Naive B cell (primary cell): ENCODE measurements at places on chromosomes 12 and 14. TPM values are rescaled to one million over a fixed set of nuclear protein-coding genes. Genes with fewer than 3 reads are reported as not detected.
A peak's percentile ranks its signal among the peaks of the same experiment; 100 is the strongest.

Gene RHOJ
- not detected for polyA plus RNA-seq

Gene SPIC
- not detected for polyA plus RNA-seq

Gene XRCC3
- polyA plus RNA-seq, result 4.8 TPM

DNA sequence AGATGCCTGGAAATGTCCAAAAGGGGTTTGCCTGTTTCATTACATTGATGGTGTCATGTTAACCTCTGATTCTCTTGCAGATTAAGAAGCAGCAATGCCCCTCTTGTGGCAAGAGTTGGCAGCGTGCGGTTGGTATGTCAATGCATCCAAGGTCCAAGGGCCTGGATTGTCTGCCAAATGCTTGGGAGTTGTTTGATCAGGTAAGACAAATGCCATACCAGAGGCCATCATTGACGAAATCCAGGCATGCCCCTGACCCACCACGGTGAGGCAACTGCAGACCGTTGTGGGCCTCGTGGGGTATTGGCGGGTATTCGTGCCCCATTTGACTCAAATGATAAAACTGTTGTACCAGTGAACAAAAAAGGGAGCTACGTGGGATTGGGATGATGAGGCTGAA is 11.4 kb upstream of the RNASE12 start:
- no peak overlapping the region for H3K4me3 ChIP-seq
- no peaks in the 10 kb centered on the region for H3K4me1 ChIP-seq
- H3K27me3 ChIP-seq, result no peaks in the 10 kb centered on the region
- DNase-seq, result no peak
- H3K36me3 ChIP-seq, result no peaks in the 10 kb centered on the region

DNA sequence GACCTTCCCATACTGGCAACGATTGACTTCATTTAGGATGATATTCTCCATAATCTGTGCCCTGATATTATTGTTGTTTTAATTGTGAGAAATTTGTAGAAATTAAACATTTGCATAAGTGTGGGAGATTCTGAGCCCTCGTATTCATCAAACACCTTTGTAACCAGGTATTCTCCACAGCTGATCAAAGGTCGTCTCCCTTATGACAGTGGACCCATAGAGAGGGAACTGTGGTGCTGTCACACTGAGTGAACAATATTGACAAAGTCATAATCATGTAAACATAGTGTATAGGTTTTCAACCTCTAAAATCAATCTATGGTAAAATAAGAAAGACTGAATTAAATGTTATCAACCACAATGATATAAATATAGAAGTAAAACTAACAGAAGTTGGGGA is 14.9 kb upstream of the PLEKHG3 start:
- DNase-seq, result no peak
- H3K27me3 ChIP-seq, result no peaks in the 10 kb centered on the region
- no peak overlapping the region for H3K27ac ChIP-seq
- no peaks in the 10 kb centered on the region for H3K4me1 ChIP-seq

DNA sequence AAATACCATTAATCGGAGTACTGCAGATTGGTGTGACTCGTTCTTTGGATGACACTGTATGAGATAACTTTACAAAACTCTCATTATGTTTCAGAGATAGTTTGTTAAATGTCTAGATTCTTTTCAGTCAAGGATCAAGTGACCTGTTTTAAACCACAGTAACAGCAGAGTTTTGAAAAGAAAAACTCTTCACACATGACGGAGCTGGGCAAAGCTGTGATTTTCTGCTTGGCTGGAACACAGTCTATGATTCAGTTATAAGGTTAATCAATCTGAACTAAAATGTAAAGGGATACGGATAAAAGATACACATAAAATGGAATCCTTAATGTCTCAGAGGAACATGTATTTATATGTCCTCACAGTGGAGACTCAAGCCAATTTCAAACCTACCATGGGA is 573.2 kb downstream of the PRKD1 start:
- H3K4me1 ChIP-seq, result no peaks in the 10 kb centered on the region
- H3K27ac ChIP-seq, result no peak overlapping the region
- no peak for DNase-seq
- H3K27me3 ChIP-seq, result no peaks in the 10 kb centered on the region

DNA sequence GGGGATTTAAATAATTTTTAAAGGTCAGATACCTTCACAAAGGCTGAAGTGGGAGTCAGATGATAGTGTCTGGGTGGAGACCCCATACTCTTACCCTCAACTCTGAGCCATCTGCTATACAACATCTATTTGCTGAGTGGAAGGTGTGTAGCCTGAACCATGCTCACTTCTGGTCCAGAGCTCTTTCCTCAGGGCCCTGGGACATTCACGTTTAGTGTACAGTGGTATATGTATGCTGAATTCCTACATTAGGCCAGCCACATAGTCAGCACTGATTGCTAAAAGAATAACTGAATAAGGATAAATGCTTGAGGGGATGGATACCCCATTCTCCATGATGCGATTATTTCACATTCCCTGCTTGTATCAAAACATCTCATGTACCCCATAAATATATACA is 107.3 kb downstream of the KIF26A start:
- no peaks in the 10 kb centered on the region for H3K36me3 ChIP-seq
- H3K4me1 ChIP-seq, result no peaks in the 10 kb centered on the region
- no peak overlapping the region for H3K4me3 ChIP-seq
- DNase-seq, result no peak

DNA sequence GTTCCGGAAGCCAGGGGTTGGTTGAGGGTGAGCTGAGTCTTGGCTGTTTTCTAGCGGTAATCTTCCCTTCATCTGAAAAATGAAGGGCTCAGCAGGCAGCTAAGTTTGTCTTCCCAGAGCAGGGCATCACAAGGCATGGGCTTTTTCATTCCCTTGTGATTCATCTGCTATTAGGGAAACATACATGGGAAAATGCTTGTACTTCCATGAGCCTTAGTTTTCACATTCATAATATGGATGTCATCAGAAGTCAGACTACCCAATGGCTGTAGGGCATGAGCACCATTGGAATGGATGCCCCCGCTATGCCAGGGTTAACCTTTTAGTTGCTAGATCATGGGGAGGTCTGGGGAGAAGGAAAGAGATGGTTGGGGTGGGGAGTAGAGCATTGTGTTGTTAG is 18.7 kb downstream of the HELB start:
- H3K36me3 ChIP-seq, result peaks cover 18% of the 10 kb centered on the region
- no peak overlapping the region for H3K27ac ChIP-seq
- H3K4me3 ChIP-seq, result no peak overlapping the region
- no peaks in the 10 kb centered on the region for H3K4me1 ChIP-seq
- no peak for DNase-seq

Gene HNF1A
- not detected for polyA plus RNA-seq

- DNase-seq, result no peak
- H3K4me1 ChIP-seq, result no peaks in the 10 kb centered on the region
- H3K27me3 ChIP-seq, result no peaks in the 10 kb centered on the region
- no peak overlapping the region for H3K4me3 ChIP-seq
Measured at GRCh38 chr14:68936476-68936875, 42.6 kb downstream of the ACTN1 start.

- no peaks in the 10 kb centered on the region for H3K27me3 ChIP-seq
- no peak overlapping the region for H3K4me3 ChIP-seq
- H3K27ac ChIP-seq, result no peak overlapping the region
- no peak for DNase-seq
- peaks cover 5% of the 10 kb centered on the region for H3K4me1 ChIP-seq
- H3K36me3 ChIP-seq, result peaks cover 8% of the 10 kb centered on the region
Measured at GRCh38 chr12:132642846-132643835, 24.6 kb downstream of the P2RX2 start.

Gene PAN2
- 10.0 TPM for polyA plus RNA-seq

DNA sequence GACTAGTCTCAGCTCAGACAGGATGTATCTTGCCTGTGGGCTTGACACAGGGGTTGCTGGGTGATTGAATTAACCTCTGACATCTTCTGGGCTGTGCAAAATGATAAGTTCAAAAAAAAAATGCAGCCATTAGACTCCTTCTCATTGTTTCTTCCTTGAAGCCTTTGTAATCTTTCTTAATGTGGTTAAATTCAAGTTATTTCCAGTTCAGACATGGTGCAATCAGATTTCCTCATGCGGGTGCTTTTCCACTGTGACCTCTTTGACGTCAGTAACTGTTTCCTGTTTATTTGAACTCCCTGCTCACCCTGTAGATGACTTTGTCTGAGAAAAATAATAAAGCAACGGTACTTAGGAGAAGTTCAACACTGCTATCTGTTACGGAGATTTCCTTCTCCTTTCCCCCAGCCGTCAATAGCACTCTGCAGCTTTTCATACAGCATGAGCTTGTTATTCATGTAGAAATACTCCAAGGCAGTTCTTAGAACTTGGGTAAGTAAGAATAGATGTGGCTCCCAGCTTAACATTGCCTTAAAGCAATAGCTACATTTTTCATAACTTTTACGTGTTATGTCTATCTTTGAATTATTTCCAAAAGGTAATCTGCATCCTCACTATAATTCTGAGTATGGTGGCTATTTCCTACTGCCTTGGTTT is 155.5 kb downstream of the PRKCH start:
- DNase-seq, result peak; percentile 88
- H3K27ac ChIP-seq, result peak overlapping the region; percentile 94
- H3K36me3 ChIP-seq, result no peaks in the 10 kb centered on the region
- H3K4me3 ChIP-seq, result peak overlapping the region; percentile 26
- H3K27me3 ChIP-seq, result no peaks in the 10 kb centered on the region

- H3K27ac ChIP-seq, result peak overlapping the region; percentile 90
- peaks cover 16% of the 10 kb centered on the region for H3K4me1 ChIP-seq
- H3K4me3 ChIP-seq, result peak overlapping the region; percentile 61
Measured at GRCh38 chr12:38771871-38772270, 133.5 kb downstream of the CPNE8 start.

- peaks cover 25% of the 10 kb centered on the region for H3K4me1 ChIP-seq
- no peaks in the 10 kb centered on the region for H3K27me3 ChIP-seq
- no peaks in the 10 kb centered on the region for H3K36me3 ChIP-seq
- peak overlapping the region; percentile 44 for H3K27ac ChIP-seq
Measured at GRCh38 chr12:810671-811415, 58.5 kb downstream of the WNK1 start.

DNA sequence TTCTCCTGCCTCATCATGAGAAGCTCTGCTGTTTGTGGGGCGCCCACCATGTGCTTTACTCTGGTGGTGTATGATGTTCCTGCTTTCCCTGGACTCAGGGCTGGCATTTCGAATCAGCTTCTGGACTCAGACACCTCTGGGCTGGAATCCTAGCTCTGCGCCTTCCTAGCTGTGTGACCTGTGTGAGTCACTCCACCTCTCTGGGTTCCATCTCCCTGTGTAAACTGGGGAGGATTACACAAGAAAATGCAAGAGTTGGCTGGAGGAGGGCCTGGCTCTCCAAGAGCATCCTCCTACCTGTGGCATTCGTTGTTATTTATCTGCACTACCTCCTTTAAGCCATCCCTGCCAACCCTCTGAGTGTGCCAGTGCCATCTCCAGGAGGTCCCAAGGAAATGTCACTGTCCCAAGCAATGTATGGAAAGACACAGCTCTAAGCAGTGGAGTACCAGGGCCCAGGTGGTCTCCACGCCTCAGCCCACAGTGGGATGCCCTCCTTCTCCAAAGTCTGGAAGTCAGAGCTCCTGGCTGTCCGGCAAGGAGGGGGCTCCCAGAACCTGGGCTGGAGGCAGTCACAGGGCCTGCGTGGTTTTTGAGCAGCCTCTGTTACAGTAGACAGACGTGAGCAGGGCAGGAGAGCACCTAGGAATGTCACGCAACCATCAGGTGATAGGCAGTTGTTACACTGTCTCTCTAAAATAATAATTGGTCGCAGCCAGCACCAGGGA is 7.3 kb upstream of the TNFAIP2 start:
- H3K27ac ChIP-seq, result no peak overlapping the region
- peak overlapping the region; percentile 29 for H3K4me3 ChIP-seq
- peaks cover 10% of the 10 kb centered on the region for H3K4me1 ChIP-seq
- H3K36me3 ChIP-seq, result no peaks in the 10 kb centered on the region

DNA sequence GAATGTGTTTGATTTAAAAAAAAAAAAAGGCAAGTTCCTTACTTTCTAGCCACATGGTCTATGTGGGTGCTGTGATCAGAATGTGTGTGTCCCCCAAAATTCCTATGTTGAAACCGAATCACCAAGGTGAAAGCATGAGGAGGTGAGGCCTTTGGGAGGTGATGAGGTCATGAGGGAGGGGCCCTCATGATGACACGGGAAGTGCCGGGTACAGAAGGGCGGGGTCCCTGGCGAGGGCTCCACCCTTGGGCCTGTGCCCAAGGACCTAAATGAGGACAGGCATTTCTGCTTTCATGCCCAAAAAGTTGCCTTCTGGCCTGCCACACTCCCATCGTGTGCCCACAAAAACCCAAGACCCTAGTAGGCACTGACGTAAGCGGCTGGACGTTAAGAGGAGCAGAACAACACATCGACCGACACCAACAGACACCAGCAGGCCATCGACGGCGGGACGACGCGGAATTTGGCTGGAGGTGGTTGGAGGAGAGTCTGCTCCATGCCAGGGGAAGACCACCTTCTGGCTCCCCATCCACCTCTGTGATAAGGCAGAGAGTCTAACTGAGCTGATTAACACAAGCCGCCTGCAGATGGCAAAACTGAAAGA is 211.8 kb downstream of the FOXN3 start:
- DNase-seq, result no peak
- no peaks in the 10 kb centered on the region for H3K27me3 ChIP-seq
- H3K36me3 ChIP-seq, result peaks cover 6% of the 10 kb centered on the region
- H3K27ac ChIP-seq, result no peak overlapping the region
- no peak overlapping the region for H3K4me3 ChIP-seq
- H3K4me1 ChIP-seq, result peaks cover 46% of the 10 kb centered on the region

DNA sequence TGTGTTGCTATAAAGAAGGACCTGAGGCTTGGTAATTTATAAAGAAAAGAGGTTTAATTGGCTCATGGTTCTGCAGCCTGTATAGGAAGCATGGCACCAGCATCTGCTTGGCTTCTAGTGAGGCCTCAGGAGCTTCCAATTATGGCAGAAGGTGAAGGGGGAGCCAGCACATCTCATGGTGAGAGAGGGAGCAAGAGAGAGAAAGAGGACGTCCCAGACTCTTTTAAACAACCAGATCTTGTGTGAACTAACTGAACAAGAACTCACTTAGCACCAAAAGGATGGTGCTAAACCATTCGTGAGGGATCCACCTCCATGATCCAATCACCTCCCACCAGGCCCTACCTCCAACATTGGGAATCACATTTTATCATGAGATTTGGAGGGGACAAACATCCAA is 6.1 kb upstream of the SNAPC1 start:
- H3K4me1 ChIP-seq, result peaks cover 23% of the 10 kb centered on the region
- no peak overlapping the region for H3K4me3 ChIP-seq
- H3K27ac ChIP-seq, result no peak overlapping the region
- no peaks in the 10 kb centered on the region for H3K27me3 ChIP-seq
- H3K36me3 ChIP-seq, result no peaks in the 10 kb centered on the region

GRCh38 chr12:113940357-113941207 is 25.5 kb downstream of the RBM19 start:
- no peaks in the 10 kb centered on the region for H3K4me1 ChIP-seq
- H3K4me3 ChIP-seq, result no peak overlapping the region
- H3K27me3 ChIP-seq, result no peaks in the 10 kb centered on the region
- peaks cover 55% of the 10 kb centered on the region for H3K36me3 ChIP-seq

- DNase-seq, result no peak
- no peaks in the 10 kb centered on the region for H3K27me3 ChIP-seq
- H3K36me3 ChIP-seq, result peaks cover 11% of the 10 kb centered on the region
- peaks cover 25% of the 10 kb centered on the region for H3K4me1 ChIP-seq
- H3K4me3 ChIP-seq, result peak overlapping the region; percentile 36
Measured at GRCh38 chr12:121576851-121577391, 3.9 kb downstream of the KDM2B start.
